Astrocyte of the hippocampus (primary cell): ENCODE measurements at places on chromosomes 3 and 15.
A peak's percentile ranks its signal among the peaks of the same experiment; 100 is the strongest.

GRCh38 chr15:32774022-32774421, 56.2 kb downstream of the GREM1 start:
- peak; percentile 87 for DNase-seq

DNA sequence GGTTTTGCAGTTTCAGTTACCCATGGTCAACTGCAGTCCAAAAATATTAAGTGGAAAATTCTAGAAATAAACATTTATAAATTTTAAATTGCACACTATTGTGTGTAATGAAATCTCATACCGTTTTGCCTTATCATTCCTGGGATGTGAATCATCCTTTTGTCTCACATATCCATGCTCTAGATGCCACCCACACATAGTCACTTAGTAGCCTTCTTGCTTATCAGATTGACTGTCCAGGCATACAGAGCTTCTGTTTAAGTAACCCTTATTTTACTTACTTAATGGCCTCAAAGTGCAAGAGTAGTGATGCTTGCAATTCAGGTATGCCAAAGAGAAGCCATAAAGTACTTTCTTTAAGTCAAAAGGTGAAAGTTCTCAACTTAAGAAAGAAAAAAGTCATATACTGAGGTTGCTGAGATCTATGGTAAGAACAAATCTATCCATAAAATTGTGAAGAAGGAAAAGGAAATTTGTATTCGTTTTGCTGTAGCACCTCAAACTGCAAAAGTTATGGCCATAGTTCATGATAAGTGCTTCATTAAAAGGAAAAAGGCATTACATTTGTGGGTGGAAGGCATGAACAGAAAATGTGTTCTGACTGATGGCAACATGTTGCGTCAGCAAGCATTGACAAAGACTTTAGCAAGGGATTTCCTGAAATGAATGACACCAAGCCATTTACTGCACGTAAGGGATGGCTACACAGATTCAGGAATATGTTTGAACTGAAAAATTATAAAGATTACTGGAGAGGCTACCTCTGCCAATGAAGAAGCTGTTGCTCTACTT, 43.8 kb downstream of the SPATA16 start:
- DNase-seq = no peak

DNA sequence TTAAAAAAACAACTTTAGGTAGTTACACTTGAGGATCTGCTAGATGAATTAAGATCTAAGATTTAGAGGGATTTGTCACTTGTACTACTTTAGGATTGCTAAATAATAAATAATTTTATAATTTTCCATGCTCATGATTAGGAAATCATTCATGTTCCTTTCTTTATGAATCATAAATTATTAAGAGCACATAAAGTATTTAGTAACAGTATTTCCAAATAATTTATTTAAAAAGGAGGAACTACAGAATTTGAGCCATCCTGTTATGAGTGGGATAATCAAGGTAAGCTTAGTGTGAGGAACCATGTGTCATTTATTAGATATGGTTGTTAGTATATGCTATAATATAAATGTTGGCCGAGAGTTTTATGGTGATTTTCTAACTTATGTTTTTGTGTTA, 37.5 kb upstream of the C3orf38 start:
- no peak for DNase-seq

GRCh38 chr15:53869044-53869805, 109.0 kb upstream of the UNC13C start:
- no peak for DNase-seq
